Substantia nigra (tissue), 51 donors: ENCODE measurements at places on chromosomes 3 and 15.

GRCh38 chr3:21274079-21274571, 476.9 kb downstream of the ZNF385D start:
- DNase-seq = no peak

- no peak for DNase-seq
These were observed 67.4 kb downstream of the GADL1 start for GRCh38 chr3:30827080-30827479.

DNA sequence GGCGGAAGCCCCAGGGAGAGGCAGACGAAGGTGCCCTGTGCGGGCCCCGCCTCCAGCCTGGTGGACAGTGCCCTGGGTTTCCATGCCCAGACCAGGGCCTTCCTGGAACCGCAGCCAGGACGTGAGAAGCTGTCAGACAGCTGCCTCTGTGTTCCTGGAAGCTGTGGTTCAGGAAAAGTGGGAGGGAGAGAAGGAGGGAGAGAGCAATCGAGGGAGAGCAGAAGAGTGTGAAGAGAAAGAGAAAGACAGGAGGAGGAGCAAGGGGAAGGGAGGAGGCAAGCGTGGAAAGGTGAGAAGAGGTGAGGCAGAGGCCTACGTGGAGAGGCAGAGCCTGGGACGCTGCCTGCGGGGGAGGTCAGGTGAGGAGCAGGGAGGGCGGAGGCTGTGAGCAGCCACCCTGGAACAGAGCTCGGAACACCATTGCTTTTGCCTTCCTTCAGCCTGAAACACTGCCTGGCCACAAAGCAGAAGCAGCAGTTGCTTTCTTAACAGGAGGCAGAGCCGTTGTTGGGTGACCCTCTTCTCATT, 18.6 kb downstream of the ZDHHC19 start:
- no peak for DNase-seq

DNA sequence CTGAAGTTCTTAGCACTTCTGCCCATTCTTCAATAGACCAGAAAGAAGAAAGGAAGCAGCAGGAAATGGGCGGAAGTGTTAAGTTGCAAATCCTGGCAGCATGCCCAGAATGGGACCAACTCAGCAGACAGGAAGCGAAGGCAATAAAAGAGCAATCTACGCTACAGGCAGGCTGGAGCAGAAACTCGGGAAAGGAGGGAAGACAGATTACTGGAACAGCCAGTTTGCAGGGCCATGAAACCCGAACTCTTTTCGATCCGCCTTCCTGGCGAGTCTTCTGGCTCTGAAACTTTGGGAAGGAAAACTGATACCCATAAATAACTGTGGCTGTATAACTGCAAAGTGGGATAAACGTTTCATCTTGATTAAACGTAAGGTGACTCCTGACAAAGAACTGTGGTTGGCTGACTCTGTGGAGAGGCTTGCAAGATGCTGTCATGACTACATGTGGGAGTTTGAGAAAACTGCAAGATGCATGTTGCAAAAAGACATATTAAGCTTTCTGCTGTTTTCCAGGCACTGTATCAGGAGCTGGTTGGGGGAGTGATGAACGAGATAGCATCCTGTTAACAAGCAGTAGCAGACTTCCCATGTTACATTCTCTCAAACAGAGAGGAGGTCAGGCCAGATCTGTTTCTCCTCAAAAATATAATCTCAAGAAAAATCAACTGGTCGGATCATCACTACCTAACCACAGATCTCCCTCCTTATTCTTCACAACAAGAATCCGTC, 67.8 kb downstream of the FMN1 start:
- DNase-seq = no peak

- DNase-seq = no peak
These were observed 2.7 kb upstream of the DMXL2 start for GRCh38 chr15:51625236-51625635.

- DNase-seq = no peak
These were observed 25.7 kb downstream of the RPLP1 start for GRCh38 chr15:69478259-69478781.

GRCh38 chr3:4752201-4753072, 226.8 kb upstream of the BHLHE40 start:
- no peak for DNase-seq

GRCh38 chr15:78660584-78660983, 19.6 kb upstream of the CHRNB4 start:
- DNase-seq = no peak

DNA sequence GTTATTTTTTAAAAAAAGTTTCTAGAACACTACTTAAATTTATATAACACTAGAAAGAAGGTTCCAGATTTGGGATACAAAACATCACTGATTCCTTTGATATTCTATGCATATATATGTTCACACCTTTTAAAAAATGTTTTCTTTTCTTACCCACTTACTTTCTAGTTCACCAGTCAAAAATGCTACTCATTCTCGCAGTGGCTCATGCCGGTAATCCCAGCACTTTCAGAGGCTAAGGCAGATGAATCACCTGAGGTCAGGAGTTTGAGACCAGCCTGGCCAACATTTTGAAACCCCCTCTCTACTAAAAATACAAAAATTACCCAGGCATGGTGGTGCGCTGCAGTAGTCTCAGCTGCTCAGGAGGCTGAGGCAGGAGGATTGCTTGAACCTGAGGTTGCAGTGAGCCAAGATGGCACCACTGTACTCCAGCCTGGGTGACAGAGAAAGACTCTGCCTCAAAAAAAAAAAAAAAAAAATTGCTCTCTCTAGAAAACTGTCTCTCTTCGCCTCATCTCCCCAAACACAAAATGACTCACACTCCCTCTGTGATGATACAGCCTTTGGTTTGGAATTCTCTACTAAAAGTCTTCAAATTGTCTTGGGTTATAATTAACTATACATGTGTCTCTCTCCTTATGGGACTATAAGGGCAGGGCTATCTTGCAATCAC, 52.6 kb upstream of the TGFBR2 start:
- no peak for DNase-seq

DNA sequence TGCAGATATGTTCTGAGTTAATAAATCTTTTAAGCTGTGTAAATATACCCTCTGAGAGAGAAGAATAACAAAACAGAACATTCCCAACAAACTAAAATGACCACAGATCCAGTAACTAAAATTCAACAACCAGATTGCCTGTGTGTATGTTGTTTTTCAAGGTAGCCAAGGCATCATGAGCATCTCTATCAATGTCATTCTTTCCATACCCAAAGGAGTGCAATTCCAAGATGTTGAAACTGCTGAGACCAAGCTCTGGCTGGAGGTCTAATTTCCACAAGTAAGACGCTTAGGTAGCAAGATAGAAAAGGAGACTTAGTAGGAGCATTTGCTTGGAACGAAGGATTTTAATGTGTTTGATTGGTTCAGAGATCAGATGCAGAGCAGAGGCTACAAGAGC, 276.3 kb downstream of the RBMS3 start:
- DNase-seq = no peak

DNA sequence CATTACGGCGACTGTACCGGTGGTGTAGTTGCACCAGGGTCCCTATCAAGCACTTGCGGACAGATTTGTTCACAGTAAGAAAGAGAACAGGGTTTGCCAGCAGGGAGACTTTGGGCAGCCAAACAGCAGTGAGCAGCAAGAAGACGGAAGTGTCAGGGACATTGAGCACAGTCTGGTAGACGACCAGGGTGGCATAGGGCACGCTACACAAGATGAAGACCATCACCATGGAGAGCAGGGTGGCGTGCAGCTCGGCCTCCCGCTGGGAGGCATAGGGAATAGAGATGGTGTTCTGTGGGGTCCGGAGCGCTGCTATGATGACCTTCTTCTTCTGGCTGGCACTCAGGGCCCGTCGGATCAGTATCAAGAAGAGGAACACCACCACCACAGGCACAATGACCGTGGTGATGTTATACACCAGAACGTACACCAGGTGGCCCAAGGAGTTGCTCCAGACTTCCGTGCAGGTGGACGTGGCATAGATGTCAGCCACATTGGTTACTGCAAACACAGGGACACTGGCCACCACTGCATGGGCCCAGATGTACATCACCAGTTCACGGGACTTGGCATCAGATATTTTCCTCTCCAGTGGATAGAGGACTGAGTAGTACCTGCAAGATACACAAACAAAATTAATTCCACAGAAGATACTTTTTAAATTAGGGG, 19.1 kb upstream of the FSIP1 start:
- DNase-seq = no peak

GRCh38 chr3:123791898-123792297, 92.2 kb downstream of the MYLK start:
- no peak for DNase-seq

DNA sequence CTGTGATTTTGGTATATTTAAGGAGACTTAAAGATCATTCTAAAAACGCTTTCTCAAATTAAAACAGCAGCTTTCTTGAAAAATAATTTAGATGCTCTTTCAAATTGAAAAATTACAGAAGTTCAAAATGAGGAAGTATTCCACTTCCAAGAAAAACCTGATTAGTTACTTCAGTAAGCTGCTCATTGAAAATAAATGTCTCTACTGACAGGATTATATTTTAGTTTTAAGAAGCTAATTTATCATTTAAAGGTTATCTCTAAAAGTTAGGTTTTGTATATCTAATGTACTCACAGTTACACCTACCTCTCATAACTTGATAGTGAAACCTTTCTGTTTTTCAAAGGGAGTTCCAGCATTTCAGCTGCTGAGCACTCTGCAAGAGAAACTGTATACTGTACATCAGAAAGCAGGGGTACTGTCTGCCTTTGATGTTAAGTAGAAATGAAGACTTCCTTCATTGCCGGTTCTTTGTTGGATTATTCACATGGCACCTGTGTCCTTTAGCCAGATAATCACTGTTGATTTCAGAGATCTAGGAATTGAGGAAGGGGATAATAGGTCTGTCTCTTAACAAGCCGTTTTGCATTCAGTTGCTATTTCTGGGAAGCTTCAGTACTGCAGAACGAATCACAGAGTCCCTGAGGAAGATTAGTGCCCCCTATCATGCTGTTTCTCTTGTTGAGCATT, 161.6 kb downstream of the TCF12 start:
- no peak for DNase-seq

DNA sequence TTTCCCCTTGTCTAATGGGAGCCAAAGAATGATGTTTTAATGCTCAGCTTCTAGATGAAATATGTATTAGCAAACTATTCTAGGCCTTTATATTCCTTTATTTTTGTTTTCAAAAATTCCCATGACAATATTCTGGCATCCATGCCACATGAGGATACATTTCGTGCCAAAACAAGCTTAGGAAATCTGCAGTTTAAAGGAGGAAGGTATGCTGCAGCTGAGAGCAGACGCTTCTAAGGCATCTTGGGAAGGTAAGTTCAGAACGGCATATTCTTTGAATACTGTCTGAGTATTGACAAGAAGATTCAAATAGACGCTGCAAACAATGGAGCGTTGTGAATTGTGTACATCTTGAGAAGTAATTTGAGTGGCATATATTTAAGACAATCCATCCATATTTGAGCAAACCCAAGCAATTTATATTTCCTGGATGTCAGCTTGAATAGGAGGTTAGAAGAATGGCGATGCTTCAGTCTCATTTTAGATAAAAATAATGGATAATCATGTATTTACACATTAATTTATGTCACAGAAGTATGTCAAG, 158.6 kb downstream of the RAP2B start:
- no peak for DNase-seq

- DNase-seq = no peak
These were observed 43.7 kb downstream of the NMD3 start for GRCh38 chr3:161264852-161265251.

DNA sequence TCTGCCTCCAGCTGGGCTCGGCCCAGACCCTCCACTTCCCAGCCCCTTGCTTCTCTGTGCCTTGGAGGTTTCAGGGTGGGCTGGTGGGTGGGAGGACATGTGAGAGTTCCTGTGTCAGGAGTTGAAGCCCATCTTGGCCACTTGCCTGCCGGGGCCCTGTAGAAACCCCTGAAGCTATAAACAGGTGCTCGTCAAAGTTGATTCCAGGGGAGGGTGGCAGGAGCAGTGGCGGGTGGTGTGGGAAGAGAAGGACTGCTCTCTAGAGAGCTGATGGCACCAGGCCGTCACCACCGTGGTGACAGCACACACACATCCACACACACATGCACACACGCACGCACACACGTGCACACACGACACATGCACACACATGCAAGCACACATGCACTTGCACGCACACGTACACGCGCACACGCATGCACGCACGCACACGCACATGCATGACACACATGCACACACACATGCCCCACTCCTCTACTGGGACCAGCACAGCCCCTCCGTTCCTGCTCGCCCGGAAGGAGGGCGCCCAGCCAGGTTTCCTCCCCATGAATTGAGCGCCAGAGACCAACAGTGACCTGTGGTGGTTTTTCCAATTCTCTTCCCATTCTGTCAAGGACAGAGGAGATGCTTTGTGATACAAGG, 56.3 kb upstream of the CGNL1 start:
- DNase-seq = no peak
